A549 treated with DMSO at 1 μM for 4 hours (cell line): ENCODE measurements at places on chromosomes 11 and 22. TPM values are rescaled to one million over a fixed set of nuclear protein-coding genes. Genes with fewer than 3 reads are reported as not detected.

MAJIN gene
- not detected in 5 replicates for total RNA-seq

ZNHIT2 gene
- total RNA-seq, result 13.2 to 23.0 TPM (median 20.9 TPM) in 5 replicates

MMP10 gene
- total RNA-seq, result 0.74 to 1.4 TPM (median 1.3 TPM) in 5 replicates

GUCY1A2 gene
- 0.03 to 0.10 TPM (median 0.07 TPM) in 5 replicates for total RNA-seq
